Airway epithelial cell (primary cell): ENCODE measurements at places on chromosomes 4 and X. TPM values are rescaled to one million over a fixed set of nuclear protein-coding genes. Genes with fewer than 3 reads are reported as not detected.

The GABRG1 gene
- not detected in 2 replicates for total RNA-seq

The SNX25 gene
- total RNA-seq: 8.3 and 13.0 TPM in 2 replicates

The MUC7 gene
- total RNA-seq: not detected in 2 replicates

The KLF3 gene
- 20.2 and 29.4 TPM in 2 replicates for total RNA-seq

The TCEAL2 gene
- 0.09 TPM in 1 of 2 replicates, not detected in the other for total RNA-seq

The CACNA1F gene
- total RNA-seq: under 0.01 TPM in 1 of 2 replicates, not detected in the other

The FAM47E gene
- total RNA-seq: 0.56 TPM in 1 of 2 replicates, not detected in the other

The MAGEE1 gene
- 2.5 TPM in 2 replicates for total RNA-seq

The ANKRD50 gene
- 8.8 and 11.0 TPM in 2 replicates for total RNA-seq

The NEXMIF gene
- not detected in 2 replicates for total RNA-seq

The CABS1 gene
- total RNA-seq: not detected in 2 replicates

The CITED1 gene
- 0.28 and 0.33 TPM in 2 replicates for total RNA-seq

The RNF212 gene
- 0.35 TPM in 1 of 2 replicates, not detected in the other for total RNA-seq

The GPR78 gene
- not detected in 2 replicates for total RNA-seq

The GUCY1B1 gene
- 3.9 TPM in 2 replicates for total RNA-seq

The PAGE2 gene
- not detected in 2 replicates for total RNA-seq
